Hair follicle dermal papilla cell (primary cell): ENCODE measurements at places on chromosomes 2 and 18. TPM values are rescaled to one million over a fixed set of nuclear protein-coding genes. Genes with fewer than 3 reads are reported as not detected.

Gene ANKRD62
- not detected in 2 replicates for total RNA-seq

Gene SCYGR4
- not detected in 2 replicates for total RNA-seq

Gene COL5A2
- 764 and 1,022 TPM in 2 replicates for total RNA-seq

Gene MC2R
- not detected in 2 replicates for total RNA-seq

Gene GALNT14
- 12.8 and 14.4 TPM in 2 replicates for total RNA-seq

Gene LIMS3
- total RNA-seq, result 2.2 TPM in 1 of 2 replicates, not detected in the other

Gene ASB1
- 20.3 and 31.1 TPM in 2 replicates for total RNA-seq
